ENCODE measurements at places on chromosomes 5 and 9.

- no peak for DNase-seq
Measured at GRCh38 chr9:121227862-121228261, 26.2 kb upstream of the RAB14 start.

DNA sequence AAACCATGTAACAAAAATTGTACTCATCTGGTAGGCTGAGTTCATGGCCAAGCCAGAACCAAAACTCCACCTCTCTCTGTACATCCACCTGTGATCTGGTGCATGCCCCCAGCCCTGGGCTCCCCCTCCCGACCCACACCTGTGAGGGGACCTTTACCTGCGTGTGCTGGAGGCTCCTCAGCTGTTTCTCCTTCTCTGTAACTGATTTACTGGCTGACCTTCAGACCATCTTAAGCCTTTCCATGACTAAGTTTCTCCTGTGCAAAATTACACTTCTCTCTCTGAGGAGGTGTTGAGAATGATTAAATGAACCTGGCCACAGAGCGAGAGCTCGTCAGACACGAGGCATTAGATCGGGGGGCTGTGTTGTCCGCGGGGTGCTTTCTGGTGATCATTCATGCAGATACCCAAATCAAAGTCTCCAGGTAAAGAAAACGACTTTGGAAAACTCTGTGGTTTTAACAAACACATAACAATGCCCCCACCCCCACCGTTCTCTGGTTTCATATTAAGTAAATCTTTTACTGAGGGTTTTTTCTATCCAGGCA, 136.4 kb downstream of the SEMA5A start:
- DNase-seq = no peak

DNA sequence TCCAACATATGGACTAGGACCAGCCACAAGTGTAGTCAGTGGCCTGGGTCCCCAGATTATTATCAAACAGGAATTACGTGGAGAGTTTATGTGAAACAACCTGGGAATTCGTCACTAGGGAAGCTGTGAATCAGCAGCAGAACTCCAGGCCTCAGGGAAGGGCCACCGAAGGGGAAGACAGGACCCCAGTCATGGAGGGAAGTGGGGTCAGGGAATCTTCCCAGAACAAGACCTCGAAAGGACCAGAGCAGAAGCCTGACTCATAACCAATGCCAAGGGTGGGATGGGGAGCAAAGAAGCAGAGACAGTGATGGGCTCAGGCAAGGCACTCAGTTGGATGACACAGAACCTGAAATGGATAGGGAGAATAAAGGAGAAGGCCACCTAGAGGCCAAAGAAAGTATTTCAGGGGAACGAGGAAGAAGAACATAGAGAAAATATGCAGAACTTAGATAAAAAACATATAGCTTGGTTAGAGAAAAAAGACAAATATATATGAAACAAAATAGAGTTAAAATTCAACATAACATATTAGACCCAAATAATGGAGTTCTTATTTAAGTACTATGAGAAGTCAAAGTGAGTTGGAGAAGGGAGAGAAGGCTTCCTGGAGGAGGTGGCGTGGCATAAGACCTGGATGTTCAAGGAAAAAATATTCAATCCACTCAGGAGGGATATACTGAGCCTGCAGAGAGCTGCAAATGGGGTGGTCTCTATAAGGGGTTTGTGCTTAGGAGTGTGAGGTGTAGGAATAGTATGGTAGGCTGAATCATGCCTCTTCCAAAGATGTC, 66.7 kb upstream of the CAST start:
- no peak for DNase-seq

DNA sequence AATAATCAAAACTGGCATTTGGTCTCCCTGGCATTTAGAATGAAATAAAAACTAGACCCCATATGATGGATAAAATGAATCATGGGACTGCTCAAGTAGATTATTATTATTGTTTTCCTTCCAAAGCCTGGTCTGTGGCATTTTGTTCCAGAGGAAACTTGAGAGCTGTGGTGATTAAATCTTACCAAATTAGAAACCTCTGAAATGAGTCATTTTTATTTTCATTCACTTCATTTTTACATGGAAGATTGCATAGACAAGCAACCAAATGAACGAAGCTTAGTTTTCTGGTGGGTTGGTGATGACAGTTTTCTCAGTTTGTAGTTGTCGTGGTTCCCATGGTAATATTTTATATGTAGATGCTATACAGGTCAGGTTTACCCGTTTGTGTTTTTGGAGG, 23.4 kb downstream of the PAM start:
- DNase-seq = no peak

DNA sequence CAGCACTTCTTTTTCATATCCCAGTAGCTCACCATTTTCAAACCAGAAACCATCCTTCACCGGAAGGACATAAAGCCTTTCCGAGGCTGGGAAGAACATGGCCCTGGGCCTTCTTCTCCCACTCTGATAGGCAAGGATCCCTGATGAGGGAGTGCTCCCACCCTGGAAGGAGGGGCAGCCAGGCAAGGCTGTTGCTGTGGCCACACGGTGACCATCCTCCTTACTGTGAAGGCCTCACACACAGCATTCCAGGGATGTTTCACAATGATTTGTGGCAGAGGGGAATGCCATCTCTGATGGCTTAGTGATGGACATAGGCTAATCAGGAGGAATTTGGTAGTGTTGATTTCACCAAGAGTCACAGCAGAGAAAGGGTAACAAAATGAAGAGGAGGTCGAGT, 130.7 kb downstream of the ADAMTS12 start:
- DNase-seq = peak; percentile 36

DNA sequence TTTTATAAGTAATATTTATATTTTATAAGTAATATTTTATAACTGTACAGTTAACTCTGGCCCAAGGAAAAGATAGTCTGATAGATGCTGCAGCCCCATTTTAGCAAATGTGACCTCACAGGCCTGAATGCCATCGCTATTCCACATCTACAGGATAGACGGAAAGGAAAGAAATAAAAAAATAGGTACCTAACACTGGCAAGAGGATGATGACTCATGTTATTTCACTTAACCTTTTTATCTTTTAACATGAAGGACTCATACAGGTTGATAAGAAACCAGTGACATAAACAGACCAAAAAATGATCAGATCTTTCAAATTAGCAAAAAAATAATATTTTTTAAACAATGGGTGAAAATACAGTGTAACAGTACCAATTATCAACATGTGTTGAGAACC, 2.7 kb downstream of the CD274 start:
- DNase-seq = no peak

GRCh38 chr9:6566409-6567139, 79.0 kb downstream of the GLDC start:
- no peak for DNase-seq

DNA sequence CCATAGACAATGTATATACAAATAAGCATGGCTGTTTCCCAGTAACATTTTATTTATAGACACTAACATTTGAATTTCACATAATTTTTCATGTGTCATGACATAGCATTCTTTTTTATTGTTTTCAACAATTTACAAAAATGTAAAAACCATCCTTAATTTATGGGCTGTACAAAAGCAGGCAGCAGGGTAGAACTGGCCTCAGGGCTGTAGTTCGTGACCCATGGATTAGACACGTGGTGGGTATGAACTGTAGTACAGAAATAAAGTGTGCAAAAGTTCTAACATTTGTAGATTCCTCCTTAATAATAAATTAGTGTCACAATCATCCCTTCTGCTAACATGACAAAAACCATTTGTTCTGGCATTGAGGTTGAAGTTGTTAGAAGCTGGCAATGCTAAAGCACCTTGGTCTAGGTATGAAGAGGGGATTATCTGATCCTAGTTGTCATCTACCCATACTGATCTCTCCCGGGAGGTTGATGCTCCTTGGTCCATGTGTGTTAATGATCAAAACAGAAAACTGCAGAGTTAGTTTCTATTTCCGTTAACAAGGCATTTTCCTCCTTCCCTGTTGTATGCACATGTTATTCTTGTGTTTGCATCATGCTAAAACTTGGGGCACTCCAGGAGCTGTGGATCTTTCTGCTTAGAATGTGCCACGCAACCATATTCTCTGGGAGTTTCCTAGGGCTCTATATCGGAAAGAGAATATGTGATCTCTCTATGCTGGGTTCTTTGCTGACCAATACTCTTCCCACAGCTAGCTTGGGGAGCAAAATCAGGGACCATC, 917.6 kb downstream of the TLE1 start:
- no peak for DNase-seq
